ENCODE measurements at places on chromosomes 7 and 10.

- no peak for DNase-seq
Observed at GRCh38 chr7:664402-664775, 62.1 kb upstream of the DNAAF5 start.

DNA sequence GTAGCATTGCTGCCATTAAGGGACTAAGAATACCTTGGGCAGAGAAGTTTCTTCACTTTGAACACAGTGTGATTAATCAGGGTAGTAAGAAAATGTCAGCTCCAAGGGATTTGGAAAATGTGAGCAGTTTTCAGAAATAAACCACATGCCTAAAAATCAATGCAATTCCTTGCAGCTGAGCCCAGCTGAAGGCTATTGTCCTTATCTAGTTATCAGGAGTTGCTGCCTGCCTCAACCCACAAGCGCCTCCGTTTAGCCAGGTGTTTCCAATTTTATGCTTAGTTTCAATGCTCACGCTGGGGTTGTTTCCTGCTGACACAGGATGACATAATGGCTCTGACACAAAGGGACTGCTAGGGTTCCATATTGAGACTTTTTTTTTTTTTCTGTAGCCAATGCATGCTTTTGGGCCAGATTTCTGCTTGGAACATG lies 132.3 kb upstream of the ANK3 start:
- peak; percentile 80 for DNase-seq

- no peak for DNase-seq
Observed at GRCh38 chr7:129213828-129214227, 11.0 kb upstream of the AHCYL2 start.

- DNase-seq: no peak
Observed at GRCh38 chr10:29377333-29377961, 88.6 kb downstream of the LYZL1 start.

DNA sequence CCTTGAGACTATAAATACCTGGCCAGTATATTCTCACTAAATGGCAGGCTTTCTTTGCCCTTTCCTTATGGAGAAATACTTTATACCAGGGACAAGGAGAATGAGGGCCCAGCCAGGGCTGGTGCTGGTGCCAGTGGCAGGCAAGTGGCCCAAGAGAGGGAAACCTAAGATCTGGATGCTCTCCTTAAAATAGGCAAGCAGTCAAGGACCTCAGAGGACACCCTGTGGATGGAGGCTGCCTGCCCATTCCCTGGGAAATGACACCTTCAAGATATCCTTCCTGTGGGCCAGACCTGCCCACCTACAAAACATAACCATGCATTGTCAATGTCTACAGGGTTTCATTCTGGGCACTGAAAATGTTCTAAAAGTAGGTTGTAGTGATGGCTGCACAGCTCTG lies 29.1 kb downstream of the POLR3A start:
- DNase-seq: no peak

DNA sequence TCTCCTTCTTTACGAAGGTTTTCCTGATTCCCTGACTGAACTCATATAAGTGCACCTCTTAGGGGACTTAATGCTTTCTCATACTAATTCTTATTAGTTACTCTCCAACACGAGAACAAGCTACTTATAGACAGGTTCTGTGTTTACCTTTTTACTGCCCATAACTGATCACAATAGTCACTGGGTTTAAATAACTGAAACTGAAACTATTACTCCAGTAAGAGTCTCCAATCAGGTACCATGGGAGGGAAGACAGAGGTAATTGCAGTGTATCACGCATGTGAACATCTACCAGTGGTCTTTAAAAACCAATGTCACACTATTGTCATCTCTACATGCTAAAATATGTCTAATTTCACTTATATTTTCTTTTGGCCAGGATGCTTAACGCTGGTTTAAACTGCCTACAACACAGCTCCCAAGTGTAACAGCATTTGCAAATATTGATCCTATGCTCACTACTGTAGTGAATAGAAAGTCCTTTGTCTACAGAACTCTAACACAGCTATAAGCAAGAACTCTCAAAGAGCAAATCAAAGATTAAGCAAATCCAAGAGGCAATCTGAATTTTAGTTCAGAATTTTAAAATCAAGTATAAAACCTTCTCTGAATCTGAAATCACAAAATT lies 3.6 kb downstream of the GDI2 start:
- DNase-seq: no peak

All from NCI-H774 (cell line).